ENCODE measurements at places on chromosomes 3 and 15.

GRCh38 chr3:15556512-15556911 is 35.0 kb upstream of the COLQ start:
- DNase-seq: no peak

- peak; percentile 76 for DNase-seq
Measured at GRCh38 chr3:46566040-46566641, at the start of gene LRRC2. TSS of gene LRRC2 (minus strand) at chr3:46566302. CDS start at chr3:46551591, 14,711 bp downstream.

DNA sequence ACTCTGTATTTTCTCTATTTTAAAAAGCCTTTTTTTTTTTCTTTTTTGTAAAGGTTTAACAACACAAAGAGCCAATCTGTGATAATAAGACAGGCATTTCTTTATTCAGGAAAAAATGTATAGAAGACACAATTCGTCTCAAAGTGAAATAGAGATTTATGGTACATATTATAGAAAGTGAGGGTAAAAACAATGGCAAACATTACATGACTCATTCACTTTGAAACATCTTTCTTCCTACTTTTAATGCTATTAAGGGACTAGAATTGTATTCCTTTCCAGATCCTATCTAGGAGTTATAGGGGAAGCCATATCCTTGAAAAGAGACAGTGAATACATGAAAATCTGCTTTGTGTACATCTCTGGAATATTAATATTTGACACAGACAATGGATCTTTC is 137.1 kb upstream of the MCTP2 start:
- DNase-seq: no peak

DNA sequence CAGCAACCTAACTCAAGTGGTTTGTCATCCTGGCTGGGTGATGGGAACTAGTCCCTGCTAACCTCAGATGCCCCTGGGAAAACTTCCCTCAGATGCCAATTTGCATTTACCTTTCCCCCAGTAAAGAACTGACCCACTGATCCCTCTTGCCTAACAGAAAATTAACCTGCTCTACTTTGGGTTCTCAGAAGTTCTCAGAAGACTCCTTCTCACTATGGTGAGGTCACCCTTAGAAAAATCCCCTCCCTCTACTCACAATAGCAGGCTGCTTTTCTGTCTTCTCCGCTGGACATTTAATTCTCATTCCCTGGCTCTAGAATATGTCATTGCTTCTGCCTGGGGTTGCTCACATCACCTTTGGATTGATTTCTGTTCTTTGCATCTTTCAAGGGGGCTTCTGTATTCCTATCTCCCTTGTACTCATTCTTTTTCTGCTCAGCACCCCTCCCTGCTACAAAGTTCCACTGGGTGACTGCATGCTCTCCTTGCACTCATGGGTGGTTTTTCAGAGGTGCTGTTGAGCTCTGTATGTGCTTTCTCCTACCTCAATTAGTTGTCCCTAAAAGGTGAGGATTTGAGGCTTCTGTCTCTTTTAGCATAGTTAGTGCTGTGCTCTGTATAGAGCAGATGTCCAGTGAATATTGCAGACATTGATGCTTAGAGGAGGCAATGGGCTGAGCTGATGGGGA is 869 bp downstream of the PLA1A start:
- DNase-seq: no peak

DNA sequence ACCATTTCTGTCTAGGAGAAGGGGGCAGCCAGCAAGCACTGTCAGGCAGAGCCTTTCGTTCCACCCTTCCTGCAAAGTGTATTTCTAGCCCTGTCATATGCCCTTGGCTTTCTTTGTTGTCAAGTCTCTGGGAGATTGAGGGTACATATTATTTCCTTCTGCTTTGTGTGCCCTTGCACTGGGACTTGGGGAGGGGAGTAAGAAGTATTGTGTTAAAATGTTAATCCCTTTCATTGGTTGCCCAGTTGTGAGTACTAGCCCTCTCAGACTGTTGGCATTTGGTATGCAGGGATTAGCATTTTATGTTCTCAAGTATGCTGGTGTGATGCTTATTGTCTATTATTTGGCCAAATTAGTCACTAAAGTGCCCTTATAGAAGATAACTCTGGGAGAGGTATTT is 63.9 kb downstream of the RBM6 start:
- DNase-seq: peak; percentile 10

DNA sequence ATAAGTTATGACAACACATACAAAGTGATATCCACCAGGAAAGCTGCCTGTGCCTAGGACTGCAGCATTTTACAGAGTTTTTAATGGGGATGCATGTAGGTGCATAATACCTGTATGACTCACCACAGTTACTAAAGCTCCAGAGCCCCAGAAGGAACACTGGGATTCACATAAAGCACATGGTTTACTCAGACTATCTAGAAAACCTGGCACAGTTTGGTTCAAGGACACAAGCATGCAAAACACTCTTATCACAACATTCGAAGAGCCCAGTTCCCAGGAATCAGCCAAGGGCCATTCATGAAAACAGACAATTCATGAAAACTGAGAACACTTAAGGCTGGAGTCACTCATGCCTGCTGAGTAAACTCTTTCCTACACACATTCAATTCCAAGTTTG is 261.0 kb downstream of the PYDC2 start:
- DNase-seq: no peak

DNA sequence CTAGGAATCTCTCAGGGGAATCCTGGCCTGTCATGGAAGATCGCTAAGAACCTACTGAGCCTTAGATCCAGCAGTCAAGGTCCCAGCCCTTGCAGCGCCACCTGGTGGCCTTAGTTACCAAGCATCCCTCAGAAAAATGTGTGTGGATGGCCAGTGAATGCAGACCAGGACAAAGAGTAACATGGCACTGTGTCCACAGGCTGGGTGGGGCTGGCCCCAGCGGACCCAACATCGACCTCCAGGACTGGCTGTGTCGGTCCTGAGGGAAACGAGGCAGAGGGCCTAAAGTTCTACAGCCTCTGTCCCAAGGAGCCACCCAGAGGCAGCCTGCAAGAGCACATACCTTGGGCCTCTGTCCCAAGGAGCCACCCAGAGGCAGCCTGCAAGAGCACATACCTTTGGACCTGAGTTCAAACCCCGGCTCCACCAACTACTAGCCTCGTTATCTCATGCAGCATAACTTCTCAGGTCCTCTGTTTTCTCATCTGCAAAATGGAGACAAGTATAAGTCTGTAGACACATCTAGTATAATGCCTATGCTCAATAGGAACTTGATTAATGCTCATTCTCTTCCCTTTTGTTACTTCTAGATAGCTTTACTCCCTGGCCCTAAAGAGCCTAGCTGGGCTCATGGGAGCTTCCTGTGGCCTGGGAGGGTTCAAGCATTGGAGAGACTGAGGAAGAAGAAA is 57.5 kb upstream of the HERC1 start:
- DNase-seq: peak; percentile 81

DNA sequence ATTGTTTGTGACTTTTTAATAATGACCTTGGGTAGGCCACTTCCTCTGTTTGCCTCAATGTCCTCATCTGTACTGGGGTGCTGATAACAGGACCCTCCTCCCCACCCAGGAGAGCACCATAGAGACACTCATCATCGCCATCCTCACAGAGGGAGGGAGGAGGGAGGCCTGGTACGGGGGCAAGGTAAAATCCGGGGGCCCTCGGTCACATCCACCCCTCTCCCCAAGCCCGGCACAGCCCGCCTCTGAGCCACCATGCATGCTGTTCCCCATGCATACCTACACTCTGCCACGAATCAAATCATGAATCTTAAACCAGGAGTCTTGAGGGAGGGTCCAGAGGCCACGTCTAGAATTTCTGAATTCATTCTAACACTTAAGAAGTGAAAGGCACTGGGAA is 74.9 kb upstream of the IQSEC1 start:
- no peak for DNase-seq

- no peak for DNase-seq
Measured at GRCh38 chr15:89785774-89786140, 9.6 kb downstream of the MESP2 start.

DNA sequence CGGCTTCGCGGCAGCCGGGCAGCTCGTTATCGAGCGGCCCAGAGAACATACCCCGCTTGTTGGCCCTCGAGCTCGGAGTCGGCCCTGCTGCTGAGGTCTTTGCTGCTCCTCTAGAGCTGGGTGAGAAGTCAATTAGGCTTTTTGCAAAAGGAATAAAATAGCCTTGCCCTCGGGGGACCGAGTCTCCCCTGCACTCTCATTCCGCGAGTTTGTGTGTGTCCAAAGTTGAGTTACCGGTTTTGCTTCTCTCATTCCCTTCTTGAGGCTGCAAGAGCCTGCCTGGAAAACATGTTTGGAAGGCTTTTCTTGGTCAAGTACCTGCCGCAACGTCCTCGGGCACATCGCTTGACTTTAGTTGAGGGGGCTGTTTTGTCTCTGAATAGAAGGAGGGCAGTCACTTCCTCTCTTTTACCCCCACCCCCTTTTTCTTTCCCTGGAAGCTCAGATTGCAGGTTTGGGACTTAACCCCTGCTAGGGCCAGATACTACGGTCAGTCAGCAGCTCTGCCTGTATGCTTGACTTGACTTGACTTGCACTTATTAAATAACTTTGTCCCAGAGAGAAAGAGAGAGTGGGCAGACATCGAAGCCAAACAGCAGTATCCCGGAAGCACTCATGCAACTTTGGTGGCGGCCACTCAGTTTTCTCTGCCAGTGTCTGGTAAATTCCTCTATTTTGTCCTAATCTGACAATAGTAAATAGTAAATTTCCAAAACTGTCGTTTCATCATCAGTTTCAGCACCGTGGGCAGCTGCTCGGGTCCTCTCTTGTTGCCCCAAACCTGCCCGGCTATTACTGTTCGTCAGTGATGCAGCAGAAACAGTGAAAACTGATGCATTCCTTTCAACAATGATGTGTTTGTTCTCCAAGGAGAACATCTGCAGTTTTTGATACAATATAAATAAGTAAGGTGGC is 609 bp downstream of the RNF13 start:
- peak; percentile 35 for DNase-seq

- peak; percentile 58 for DNase-seq
Measured at GRCh38 chr15:92808598-92809063, 91.5 kb upstream of the CHD2 start.

- no peak for DNase-seq
Measured at GRCh38 chr3:62798000-62798399, 77.2 kb downstream of the CADPS start.

DNA sequence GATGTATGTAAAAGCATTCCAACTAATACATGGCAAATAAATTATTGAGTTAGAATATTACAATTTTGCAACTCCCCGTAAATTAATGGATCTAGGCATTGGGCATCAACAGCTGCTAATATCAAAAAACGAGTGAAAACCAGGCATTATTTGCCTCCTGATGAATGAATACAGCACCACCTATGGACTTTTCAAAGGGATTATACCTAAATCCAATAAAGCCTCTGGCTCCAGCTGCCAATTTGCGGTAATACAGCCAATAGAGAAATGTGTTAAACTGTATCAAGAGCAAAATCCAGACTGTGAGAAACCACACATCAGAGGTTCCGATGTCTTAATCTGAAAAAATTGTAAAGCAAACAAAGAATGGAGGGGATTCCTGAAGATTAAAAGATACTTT is 16.3 kb upstream of the A4GNT start:
- no peak for DNase-seq

GRCh38 chr3:31645256-31645655 is 112.5 kb downstream of the STT3B start:
- DNase-seq: no peak

DNA sequence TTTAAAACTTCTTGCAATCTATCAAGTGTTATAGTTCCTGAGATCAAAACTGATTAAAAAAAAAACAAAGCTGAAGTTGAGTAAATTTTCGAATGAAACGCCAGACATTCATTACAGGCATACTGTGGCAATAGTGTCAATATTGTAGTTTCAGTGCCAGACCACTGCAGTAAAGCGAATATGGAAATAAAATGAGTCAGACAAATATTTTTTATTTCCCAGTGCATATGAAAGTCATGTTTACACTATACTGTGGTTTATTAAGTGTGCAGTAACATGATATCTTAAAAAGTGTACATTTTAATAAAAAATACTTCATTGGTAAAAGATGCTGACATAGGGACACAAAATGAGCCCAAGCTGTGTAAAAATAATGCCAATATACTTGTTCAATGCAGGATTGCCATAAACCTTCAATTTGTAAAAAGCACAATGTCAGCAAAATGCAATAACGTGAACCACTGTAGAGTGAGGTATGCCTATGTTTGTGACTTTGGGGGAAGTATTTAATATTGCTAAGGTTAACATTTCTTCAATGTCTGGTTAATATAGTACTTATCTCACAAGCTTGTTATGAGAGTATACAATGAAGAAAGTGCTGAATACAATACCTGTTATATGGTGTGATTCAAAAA is 1473.9 kb upstream of the GBE1 start:
- DNase-seq: no peak

GRCh38 chr3:169298247-169298992 is 365.1 kb downstream of the MECOM start:
- DNase-seq: no peak

GRCh38 chr15:32709295-32710033 is 8.3 kb upstream of the GREM1 start:
- DNase-seq: no peak

- peak; percentile 70 for DNase-seq
Measured at GRCh38 chr15:48855501-48856440, 22.2 kb upstream of the EID1 start.

- DNase-seq: no peak
Measured at GRCh38 chr15:27479296-27480140, 508.5 kb downstream of the GABRG3 start.

DNA sequence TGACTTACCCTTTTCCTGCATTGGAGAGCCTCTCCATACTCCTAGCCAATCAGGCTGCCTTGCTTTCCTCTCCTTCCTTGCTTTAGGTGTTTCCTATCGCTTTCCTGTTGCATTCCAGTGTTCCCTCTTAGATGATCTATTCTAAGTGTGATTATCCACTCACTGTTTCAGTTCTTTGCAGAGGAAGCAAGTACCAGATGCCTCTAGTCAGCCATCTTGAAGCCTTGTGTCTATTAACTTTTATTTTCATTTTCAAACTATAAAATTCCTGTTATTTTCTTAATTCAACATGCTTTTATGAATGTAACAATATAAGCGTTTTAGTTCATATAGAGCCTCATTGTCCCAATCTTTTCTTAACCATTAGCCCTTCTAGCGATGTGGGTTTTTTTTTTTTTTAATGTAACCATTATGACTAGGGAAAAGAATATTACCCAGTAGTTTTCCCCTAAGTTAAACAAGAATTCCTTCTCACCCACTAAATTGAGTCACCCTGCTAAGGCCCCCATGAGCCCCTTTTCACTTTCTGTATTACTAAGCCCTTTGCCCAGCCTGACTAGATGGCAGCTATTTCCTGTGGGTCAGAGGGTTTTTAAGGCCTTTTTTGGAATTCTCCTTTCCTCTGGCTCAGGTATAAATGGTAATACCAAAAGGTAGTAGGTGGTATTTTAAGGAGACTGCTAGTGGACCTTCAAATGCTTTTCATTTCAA is 229.4 kb upstream of the CTNNB1 start:
- no peak for DNase-seq

Data from AG08395 (cell line).